ENCODE measurements at places on chromosomes 1 and 21.

DNA sequence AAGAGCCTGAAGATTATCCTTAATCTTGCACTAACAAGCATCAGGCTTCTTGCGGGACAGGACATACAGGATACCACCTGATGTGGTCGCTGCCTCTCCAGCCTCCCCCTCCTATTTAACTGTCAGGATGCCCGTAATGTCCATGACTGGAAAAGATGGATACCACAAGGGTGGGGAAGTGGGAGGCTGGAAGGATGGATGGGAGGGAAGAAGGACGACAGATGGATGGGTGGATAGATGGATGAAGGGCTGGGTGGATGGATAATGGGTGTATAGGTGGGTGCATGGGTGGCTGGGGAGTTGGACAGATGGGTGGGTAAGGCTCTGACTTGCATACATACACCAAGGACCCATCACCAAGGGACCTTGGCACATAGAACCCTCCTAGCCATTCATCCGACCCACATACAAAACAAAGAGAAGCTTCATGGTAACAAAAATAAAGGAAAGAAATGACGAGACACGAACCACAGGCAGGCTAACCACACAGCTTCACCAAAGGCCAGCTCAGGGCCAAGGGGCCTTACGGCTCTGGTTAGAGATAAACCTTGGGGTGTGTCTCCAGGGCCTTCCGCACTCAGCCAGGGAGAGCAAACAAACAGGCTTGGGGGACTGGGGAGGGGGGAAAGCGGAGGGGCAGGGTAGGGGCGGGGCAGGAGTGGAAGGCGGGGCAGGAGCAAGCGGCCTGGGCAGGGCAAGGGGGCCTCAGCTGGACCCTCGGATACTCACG lies 50.5 kb downstream of the HSPG2 start:
- no peak for DNase-seq
- H3K4me1 ChIP-seq, result no peaks in the 10 kb centered on the region
- H3K27me3 ChIP-seq, result no peaks in the 10 kb centered on the region
- no peak overlapping the region for H3K4me3 ChIP-seq
- H3K36me3 ChIP-seq, result peaks cover 85% of the 10 kb centered on the region
- no peak overlapping the region for H3K27ac ChIP-seq

- no peak overlapping the region for H3K27ac ChIP-seq
- H3K36me3 ChIP-seq, result peaks cover 8% of the 10 kb centered on the region
- no peak overlapping the region for H3K4me3 ChIP-seq
- peaks cover 3% of the 10 kb centered on the region for H3K4me1 ChIP-seq
- H3K27me3 ChIP-seq, result no peaks in the 10 kb centered on the region
Measured at GRCh38 chr1:235675152-235675890, 25.7 kb upstream of the GNG4 start.

- H3K27me3 ChIP-seq, result no peaks in the 10 kb centered on the region
- no peak overlapping the region for H3K27ac ChIP-seq
- peaks cover 5% of the 10 kb centered on the region for H3K4me1 ChIP-seq
- no peak for DNase-seq
Measured at GRCh38 chr1:172912765-172913260, 137.9 kb downstream of the TNFSF18 start.

- no peaks in the 10 kb centered on the region for H3K4me1 ChIP-seq
- no peaks in the 10 kb centered on the region for H3K36me3 ChIP-seq
- no peak overlapping the region for H3K27ac ChIP-seq
- H3K4me3 ChIP-seq, result no peak overlapping the region
Measured at GRCh38 chr1:180327089-180327488, 97.0 kb downstream of the LHX4 start.

- DNase-seq, result no peak
- H3K27me3 ChIP-seq, result no peaks in the 10 kb centered on the region
- H3K4me1 ChIP-seq, result no peaks in the 10 kb centered on the region
- no peak overlapping the region for H3K27ac ChIP-seq
- no peak overlapping the region for H3K4me3 ChIP-seq
Measured at GRCh38 chr1:247118946-247119446, 14.8 kb upstream of the ZNF669 start.

DNA sequence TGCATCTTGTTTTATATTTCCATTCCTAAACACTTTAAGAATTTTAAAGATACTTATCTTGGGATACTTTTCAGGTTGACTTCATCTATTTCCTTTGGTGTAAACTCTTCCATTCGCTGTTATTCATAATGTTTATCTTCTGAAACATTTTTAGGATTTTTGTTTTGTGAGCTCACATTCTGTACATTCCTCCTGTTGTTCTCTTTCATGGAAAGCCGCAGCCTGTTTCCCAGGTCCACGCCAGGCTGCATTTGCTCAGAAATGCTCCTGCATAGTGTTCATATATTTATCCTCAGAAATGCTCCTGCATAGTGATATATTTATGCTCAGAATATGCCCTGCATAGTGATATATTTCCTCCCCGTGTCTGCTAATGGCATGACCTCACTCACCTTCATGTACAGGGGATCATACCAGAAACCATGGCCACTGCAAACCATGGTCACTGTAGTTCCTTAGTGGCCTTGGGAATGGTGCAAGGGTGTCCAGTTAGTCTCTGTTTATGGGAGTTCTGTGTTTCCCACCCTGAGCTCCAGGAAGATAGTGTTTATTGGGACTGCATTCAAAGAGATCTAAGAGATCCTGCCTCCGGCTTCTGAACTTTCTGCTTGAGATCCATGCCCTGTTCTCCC lies 153.9 kb upstream of the GREM2 start:
- H3K4me3 ChIP-seq, result no peak overlapping the region
- peak; percentile 94 for DNase-seq
- no peaks in the 10 kb centered on the region for H3K27me3 ChIP-seq
- peak overlapping the region; percentile 69 for H3K27ac ChIP-seq
- no peaks in the 10 kb centered on the region for H3K36me3 ChIP-seq

DNA sequence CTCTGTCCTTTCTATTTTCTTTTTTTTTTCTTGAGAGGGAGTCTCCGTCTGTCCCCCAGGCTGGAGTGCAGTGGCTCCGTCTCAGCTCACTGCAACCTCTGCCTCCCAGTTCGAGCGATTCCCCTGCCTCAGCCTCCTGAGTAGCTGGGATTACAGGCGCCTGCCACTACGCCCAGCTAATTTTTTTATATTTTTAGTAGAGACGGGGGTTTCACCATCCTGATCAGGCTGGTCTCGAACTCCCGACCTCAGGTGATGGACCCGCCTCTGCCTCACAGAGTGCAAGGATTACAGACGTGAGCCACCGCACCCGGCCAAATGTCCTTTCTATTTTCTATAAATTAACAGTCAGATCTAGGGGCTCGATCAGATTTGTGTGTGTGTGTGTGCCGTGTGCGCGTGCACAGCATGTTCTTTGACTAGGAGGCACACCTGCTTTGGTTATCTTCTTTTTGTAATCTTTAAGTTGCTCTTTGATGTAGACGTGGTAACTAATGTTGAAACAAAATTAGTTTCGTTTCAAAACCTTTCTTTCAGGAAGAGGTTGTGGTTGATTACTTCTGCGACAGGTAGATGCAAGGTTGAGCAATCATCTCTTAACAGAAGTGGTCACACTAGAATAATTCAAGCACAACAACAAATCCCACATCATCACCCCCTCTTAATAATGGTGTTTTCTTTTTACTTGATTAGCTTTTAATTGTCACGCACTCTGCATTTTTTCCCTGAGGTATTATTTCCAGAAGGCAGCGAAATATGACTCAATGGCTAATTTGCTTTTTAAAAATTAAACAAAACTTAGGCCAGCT lies 779 bp upstream of the DEGS1 start:
- H3K27me3 ChIP-seq, result no peaks in the 10 kb centered on the region
- no peaks in the 10 kb centered on the region for H3K36me3 ChIP-seq
- DNase-seq, result no peak
- H3K27ac ChIP-seq, result peak overlapping the region; percentile 19
- H3K4me3 ChIP-seq, result peak overlapping the region; percentile 68

DNA sequence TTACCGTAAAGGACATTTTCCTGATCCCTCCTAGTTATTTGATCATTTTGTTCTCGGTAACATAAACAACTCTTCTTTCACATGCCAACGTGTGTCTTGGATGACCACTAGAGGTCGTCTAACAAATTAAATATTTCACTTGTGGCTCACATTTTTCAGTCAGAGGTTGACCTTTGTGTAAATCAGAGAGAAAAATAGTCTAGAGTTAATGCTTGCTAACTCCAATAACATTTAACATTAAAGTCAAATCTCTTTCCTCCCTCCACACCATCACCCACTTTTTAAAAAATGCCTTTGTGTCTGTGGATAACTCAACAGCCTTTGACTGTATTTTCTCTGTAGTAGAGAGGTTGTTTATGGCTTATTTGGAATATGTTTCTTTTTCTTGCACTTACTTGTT lies 220.5 kb upstream of the B3GALT2 start:
- no peak for DNase-seq
- peaks cover 6% of the 10 kb centered on the region for H3K4me1 ChIP-seq
- H3K27me3 ChIP-seq, result no peaks in the 10 kb centered on the region
- no peak overlapping the region for H3K4me3 ChIP-seq
- no peaks in the 10 kb centered on the region for H3K36me3 ChIP-seq

- DNase-seq, result no peak
- no peaks in the 10 kb centered on the region for H3K27me3 ChIP-seq
- no peaks in the 10 kb centered on the region for H3K4me1 ChIP-seq
- no peak overlapping the region for H3K4me3 ChIP-seq
- H3K27ac ChIP-seq, result no peak overlapping the region
Measured at GRCh38 chr1:197355248-197355995, 87.4 kb downstream of the CRB1 start.
